Activated CD8-positive, alpha-beta memory T cell treated with anti-CD3 and anti-CD28 coated beads, Interleukin-2, amount 10 ng/mL, durations not matched to agents 7 days and 5 days (primary cell): ENCODE measurements at places on chromosomes 4 and X. TPM values are rescaled to one million over a fixed set of nuclear protein-coding genes. Genes with fewer than 3 reads are reported as not detected.

The IL2RG gene
- 370 TPM for total RNA-seq

The TCEAL3 gene
- total RNA-seq: 3.1 TPM

The NUP62CL gene
- total RNA-seq: 3.0 TPM

The PASD1 gene
- not detected for total RNA-seq

The ASMT gene
- 5.0 TPM for total RNA-seq

The NWD2 gene
- total RNA-seq: not detected

The DCLK2 gene
- not detected for total RNA-seq

The ZFYVE28 gene
- 30.3 TPM for total RNA-seq

The ADH7 gene
- not detected for total RNA-seq

The ZNF330 gene
- 47.2 TPM for total RNA-seq

The ZBTB49 gene
- total RNA-seq: 4.8 TPM

The RGN gene
- not detected for total RNA-seq

- no peak for DNase-seq
Measured at GRCh38 chrX:123184219-123184865, at the start of gene GRIA3. Gene GRIA3 (plus strand): TSS chrX:123184278. CDS start chrX:123184536, 258 bp downstream.

DNA sequence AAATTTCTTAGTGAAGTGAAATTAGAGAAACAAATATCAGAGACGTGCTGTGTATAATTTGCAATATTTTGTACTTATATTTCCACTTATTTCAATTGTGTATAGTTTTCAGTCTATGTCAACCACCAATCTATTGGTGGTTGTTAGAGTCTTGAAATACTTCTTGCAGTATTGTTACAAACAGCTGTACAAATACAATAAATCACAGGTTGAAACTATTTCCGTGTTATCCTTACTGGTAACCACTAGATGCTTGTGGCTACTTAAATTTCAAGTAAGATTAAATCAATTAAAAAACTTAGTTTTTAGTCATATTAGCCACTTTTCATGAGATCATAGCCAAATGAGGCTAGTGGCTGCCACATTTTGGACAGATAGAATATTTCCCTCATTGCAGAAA lies 520.5 kb downstream of the GBA3 start:
- no peak for DNase-seq

DNA sequence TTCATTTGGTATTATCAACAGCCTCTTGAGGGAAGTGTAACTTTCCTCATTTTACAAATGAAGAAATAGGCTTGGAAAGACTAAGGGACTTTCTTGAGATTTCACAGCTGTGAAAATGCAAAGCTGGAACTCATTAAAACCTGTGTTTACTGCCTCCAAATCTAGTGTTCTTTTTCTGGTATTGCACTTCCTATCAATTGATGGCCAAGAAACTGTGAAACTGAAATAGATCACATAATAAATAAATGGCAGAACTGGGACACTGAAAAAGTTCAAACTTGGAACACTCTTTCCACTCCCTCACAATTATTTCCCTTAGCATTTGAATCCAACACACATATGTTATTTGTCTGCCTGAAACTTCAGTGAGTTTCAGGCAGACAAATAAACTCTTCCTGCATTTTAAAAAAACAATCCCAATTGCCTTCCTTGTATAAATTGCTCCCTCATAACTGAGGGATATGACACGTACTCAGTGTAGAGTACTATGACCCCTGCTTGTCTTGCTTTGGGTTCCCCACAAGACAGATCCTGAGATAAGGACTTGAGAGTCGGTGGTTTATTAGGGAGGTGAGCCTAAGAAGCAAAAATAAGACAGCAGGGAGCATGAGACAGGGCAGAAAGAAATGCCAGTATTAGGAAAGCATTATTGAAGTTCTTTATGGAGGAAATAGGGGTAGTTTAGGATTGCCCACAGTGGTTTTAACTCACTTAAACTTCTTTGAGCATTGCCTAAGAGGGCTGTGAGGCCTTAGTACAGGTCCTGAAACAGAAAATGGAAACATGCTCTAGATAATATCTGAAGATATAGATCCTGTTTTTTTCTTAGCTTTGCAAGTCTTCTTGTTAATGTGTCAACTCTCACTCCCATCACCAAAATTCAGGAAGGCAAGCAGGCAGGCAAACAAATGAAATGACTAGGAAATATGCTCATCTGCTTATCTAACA lies 33.9 kb downstream of the RTL3 start:
- no peak for DNase-seq

GRCh38 chr4:6480534-6481088 lies 8.2 kb upstream of the PPP2R2C start:
- DNase-seq: peak; percentile 8

GRCh38 chrX:47873123-47873522 lies 36.4 kb downstream of the ZNF81 start:
- no peak for DNase-seq

DNA sequence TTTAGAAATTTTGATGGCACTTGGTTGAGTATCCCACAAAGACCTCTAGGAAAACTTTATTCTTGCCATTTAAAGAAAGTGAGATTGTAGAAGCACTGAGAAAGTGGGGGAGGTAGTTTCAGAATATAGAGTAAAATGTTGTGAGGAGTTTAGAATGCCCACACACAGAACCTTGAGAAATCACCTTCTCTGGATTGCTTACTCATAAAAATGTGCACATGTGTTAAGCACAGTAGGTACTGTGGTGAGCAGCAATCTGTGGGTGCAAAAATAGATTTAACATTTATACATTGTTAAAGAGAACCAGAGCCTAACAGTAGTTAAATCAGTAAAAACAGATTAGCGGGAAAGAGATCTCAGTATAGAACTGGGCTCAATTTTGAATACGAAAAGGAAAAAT lies 201.2 kb upstream of the NWD2 start:
- DNase-seq: no peak

- DNase-seq: no peak
Measured at GRCh38 chr4:69322055-69322454, 41.8 kb downstream of the UGT2B28 start.

- DNase-seq: no peak
Measured at GRCh38 chr4:69727926-69728325, 32.5 kb downstream of the SULT1B1 start.

- no peak for DNase-seq
Measured at GRCh38 chr4:79022529-79022928, 83.3 kb upstream of the PAQR3 start.

DNA sequence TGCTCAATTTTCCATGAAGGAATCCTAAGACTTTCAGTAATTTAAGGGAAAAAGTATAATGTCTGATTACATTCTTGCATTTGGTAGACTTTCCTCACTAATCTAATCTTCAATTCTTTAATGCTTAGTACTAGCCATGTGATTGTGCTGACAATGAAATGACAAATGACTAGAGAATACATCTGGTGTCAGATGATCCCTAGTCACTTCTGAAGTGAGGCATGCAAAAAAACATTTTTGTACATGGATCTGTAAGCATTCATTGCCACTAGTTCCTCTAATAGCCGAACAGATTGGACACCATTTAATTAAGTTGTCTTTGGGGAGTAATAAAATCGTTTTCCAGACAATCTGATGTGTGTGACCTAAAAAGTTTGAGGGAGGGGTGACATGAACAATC lies 62.7 kb upstream of the NRK start:
- no peak for DNase-seq

- no peak for DNase-seq
Measured at GRCh38 chr4:142516686-142517526, 329.2 kb downstream of the INPP4B start.

DNA sequence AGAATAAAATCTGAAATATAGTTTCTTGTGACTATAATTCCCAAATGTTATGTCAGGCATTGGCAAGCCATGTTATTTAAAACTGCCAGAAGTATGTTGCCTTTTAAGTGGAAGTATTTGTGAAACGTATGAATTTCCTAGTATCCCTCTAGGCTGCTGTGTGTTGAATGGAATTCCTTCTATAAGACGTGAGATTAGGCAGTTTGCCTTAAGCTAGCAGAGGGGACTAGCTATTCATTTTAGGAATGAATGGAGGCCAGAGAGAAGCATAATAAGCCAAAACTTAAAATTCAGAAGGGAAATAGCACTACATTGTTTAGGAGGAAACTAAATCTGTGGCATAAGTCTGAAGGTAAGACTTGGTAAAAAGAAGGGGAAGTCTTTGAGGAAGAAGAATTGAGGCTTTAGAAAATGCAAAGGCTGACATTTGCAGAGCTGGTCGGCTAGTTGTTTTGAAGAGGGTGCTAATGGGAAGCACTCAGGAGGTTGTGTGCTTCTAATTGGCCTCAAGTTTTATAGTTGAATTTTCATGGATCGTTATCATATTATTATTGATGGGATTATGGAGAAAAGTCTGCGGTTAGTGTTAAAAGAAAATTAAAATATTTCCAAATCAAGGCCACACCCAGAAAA lies 57.1 kb downstream of the TMEM131L start:
- DNase-seq: no peak

DNA sequence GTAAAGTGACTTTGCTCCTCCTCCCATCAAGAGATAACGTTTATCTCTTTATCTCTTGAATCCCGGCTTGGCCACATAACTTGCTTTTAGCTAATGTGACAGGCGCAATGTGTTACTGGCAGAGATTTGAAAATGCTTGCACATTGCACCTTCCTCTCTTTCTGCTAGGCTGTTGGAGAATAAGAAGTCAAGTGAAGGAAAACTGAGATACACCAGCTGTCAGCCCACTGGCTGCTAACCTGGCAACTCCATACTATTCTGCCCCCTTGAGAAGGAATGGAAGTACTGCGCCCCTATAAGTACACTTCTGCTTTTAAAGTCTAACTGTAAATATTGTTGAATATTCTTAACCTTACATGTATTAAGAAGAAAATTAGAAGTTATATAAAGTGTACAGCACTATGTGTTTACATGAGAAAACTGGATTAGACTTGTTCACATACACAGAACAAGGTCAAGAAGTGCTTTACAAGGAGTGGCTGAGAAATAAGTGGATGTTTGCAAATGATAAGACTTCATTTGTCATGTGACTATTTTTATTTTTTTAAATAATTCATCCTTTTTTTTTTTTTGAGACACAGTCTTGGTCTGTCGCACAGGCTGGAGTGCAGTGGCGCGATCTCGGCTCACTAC lies 424.5 kb upstream of the CTSO start:
- DNase-seq: no peak

DNA sequence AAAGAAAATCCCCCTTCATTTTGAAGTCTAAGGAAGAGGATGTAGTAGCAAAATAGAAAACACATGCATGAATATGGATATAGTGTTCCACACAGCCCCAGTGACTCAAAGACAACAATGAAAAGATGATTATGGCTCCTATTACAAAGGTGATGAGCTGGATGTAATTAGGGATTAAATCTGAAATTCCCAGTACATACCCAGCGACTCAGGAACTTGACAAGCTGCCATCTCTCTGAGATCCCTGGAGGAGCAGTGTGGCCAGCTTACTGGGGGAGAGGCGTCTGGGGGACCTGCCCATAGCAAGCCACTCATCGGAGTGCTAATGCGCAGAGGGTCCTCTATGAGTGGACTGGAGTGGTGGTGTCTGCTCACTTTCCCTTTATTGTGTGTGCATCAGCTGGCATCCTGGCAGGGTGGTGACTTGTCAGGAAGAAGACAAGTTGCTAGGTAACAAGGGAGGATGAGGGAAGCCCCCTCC lies 42.7 kb upstream of the MGST2 start:
- no peak for DNase-seq

GRCh38 chrX:120824021-120824420 lies 51.6 kb downstream of the CT47B1 start:
- DNase-seq: no peak

DNA sequence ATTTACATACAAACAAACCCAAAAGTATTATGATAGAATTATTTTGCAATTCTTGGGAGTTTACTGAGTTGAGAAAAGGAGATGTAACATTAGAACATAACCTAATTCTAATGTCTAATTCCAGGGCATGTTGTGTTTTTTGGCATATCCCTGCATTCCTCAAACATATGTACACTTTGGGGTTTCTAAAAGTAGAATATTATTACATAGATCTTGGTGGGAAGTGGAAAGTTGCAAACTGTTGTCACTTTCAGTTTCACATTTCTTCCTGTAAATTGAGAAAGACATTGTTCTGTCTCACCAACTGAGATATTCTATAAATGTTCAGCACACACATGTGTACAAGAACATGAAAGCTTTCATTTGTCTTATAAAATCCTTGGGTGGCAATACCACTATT lies 24.4 kb upstream of the GBA3 start:
- DNase-seq: no peak

DNA sequence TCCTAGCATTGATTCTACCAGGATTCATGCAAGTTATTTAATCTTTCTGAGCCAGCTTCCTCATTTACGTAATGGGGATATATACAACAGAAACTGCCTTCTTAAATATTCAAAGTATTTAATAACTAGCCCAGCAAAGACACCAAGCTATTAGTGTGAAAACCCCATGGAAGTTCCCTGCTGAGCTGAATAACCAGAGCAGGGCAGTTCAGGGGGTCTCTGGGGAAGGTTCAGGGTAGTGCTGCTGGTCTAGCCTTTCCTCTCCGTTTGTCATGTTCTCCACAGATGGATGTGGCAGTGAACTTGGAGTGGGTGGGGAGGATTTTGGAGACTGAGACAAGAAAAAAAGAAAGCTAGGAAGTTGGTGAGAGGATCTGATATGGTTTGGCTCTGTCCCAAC lies 240.8 kb upstream of the TAPT1 start:
- no peak for DNase-seq

- DNase-seq: no peak
Measured at GRCh38 chrX:107574054-107574683, 54.1 kb upstream of the PRPS1 start.

GRCh38 chr4:131091896-131092295 lies 1995.9 kb downstream of the C4orf33 start:
- DNase-seq: no peak

DNA sequence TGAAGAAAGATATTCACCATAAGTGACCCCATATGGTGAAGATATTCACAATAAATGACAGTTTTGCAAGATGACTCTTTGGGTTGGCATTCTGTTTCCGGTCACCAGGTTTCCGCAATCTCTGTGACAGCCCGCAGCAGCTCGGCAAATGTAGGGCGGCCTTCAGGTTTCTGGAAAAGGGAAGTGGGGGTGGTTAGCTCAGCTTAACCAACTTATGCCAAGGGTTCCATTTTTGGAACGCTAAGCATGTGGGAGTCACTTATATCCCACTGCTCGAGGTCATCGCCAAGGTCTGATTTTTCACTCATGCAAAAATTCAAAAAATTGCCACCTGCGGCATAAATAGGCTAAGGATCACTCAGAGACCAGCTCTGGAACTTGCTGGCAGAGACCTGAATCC lies 51.0 kb downstream of the NIPAL1 start:
- no peak for DNase-seq

DNA sequence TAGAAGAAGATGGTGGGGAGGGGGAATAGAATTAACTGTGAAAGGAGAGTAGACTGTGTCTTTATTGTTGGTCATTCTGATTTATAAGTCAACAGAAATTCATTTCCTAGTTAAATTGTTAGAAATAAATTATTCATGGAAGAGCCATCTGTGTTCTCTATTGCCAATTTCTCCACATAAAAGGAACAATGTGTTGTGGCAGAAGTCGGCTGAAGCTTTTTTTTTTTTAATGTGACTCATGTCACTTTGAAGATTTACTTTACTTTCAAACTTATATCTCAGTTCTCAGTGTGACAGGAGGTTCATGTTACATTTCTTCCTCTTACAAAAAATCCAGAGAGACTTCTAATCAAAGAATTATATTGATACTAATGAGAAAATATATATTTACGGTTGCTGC lies 60.5 kb downstream of the CPE start:
- no peak for DNase-seq

- no peak for DNase-seq
Measured at GRCh38 chr4:123652476-123652875, 255.9 kb downstream of the SPRY1 start.
